Stimulated activated naive CD4-positive, alpha-beta T cell treated with Interleukin-2 at 50 U/mL for 16 hours (primary cell): ENCODE measurements at places on chromosomes 13 and 19.

GRCh38 chr19:32349051-32349450 lies 3.6 kb downstream of the ZNF507 start:
- no peak for DNase-seq

GRCh38 chr19:48618278-48618915 lies 581 bp downstream of the RPL18 start:
- DNase-seq: no peak

DNA sequence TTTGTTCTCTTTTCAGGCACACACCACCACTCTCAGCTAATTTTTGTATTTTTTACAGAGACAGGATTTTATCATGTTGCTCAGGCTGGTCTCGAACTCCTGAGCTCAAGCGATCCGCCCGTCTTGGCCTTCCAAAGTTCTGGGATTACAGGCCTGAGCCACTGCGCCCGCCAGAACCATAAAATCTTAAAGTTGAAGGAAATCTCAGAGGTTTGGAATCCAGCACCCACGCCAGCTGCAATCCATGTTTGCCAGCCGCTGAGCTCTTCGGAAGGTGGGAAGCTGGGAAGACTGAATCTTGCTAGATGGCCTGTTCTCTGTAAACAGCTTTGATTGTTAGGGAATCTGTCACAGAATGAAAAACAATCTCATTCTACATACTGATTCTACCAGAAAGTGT lies 38.5 kb downstream of the SPATA13 start:
- DNase-seq: no peak

GRCh38 chr19:18869781-18870530 lies 26.0 kb downstream of the CERS1 start:
- DNase-seq: no peak

DNA sequence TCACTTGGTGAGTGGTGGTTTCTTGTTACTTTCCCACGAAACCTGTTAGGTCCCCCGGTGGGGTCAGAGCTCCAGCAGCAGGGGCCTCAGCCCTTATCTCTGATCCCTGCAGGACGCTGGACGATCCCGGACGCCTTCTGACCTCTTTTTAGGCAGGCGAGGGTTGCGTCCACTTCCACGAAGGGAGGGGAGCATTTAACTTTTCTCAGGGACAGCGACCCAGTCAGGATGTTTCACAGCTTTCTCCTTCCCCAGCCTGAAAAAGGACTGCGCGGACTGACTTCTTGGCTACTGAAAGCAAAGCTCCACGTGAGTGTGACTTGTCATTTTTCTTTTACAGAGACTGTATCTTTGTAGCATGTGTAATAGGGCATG lies 692 bp downstream of the ZNF234 start:
- DNase-seq: no peak

- DNase-seq: no peak
These were observed 104.5 kb downstream of the UGGT2 start for GRCh38 chr13:95948656-95949055.

- no peak for DNase-seq
These were observed 22.3 kb upstream of the CSNK1A1L start for GRCh38 chr13:37127691-37128241.

DNA sequence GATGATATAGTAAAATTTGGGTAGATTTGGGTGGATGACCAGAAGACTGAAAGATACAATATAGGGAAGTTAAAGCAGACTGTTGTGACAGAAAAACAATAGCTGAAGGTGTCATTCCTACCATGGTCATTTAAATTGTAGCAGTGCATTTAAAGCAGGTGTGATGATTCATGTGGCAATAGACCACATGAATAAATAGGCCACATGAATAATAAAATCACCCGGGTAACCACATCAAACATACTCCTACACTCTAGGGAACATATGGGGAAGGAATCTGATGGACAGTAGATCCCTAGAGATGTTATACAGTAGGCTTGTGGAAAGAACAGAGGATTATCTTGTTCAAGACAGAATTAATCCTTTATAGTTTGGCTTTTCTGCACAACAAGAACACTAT lies 392.6 kb downstream of the SLITRK5 start:
- DNase-seq: no peak

DNA sequence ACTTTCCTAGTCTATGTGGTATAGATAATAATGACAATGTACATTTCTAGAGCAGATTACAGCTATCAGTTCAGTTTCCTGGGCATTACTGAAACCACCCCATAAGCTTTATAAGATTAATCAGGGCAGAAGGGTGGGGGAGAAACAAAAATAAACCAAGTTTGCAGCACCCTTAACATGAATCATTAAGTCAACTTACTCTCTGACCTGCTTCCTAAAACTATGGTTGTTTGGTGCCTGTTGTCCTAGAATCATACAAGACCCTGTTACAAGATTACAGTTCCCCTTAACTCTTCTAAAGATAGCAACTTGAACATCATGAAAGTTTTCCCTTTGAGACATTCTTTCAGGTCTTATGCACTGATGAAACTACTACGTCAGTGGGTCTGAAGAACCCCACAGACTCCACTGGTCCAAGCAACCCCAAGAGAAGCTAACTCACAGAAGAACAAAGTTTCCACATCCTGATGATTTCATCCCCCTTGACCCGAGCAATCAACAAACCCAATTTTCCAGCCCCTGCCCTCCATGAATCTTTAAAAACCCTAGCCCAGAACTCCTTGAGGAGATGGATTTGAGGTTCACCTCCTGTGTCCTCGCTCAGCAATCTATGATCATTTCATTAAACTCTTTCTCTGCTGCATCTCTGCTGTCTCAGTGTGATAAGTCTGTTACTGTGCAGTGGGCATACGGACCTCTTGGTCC lies 336.5 kb downstream of the FOXO1 start:
- DNase-seq: no peak

DNA sequence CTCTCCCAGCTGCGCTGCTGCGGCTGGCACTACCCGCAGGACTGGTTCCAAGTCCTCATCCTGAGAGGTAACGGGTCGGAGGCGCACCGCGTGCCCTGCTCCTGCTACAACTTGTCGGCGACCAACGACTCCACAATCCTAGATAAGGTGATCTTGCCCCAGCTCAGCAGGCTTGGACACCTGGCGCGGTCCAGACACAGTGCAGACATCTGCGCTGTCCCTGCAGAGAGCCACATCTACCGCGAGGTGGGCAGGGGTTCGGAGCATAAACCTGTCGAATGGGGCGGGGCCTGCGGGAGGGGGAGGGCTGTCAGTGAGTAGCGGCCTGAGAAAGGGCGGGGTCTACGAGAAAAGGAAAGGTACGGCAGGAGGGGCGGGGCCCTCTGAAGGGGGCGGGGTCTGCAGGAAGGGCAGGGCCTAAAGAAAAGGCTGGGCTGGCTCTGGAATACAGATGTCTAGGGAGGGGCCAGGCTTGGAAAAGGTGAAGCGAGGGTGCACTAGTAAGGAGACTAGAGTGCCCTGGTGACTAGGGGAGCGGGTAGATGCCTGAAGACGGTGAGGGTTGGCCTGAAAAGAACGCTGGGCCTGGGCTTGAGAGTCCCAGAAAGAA lies 3.6 kb downstream of the CD37 start:
- no peak for DNase-seq

DNA sequence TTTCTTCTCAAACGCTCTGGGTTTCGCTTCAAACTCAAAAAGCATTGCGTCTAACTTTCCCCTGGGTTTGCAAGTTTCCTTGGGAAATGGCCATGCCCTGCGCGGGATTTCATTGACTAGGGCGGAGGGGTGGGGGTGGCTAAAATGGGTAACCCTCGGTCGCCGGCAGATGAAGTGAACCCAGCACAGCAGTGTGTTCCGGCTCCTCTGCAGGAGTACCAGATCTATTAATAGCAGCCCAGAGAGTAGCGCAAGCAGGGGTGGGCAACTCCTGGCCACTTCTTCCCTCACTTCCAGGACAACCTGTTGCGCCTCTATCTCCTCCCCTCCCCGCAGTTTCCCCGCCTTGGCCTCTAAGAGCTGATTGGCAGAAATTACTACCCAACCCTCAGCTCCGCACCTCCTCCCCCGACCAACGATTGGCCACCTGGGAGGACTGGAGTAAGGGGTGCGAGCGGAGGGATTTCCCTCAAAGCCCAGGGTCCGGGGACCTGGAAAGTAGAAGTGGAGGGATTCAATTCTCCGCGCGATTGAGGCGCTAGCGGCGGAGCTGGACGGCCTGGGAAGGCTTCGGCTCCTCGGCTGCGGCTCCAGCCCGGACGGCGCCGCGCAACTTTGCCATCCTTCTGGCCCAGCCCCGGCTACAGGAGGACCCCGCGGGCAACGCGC lies at the start of gene FREM2:
Gene FREM2 (plus strand): TSS at position 501 of the 669 bp plus-strand sequence. CDS start 268 bp downstream, outside the sequence.
- DNase-seq: no peak

DNA sequence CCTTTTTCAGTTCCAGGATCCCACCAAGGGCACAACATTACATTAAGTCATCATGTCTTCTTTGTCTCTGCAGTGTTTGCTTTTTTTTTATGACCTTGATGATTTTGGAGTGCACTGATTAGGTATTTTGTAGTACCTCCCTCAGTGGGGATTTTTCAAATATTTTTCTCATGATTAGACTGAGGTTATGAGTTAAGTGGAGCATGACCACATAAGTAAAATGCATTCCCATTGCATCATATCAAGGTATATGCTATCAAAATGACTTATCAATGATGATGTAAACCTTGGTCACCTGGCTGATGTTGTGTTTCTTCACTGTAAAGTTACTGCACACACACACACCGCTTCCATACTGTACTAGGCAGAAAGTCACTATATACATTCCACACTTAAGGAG lies 96.7 kb upstream of the TRPC4 start:
- DNase-seq: no peak

GRCh38 chr19:45615795-45616703 lies 14.0 kb upstream of the GPR4 start:
- peak; percentile 69 for DNase-seq

GRCh38 chr13:26756961-26757360 lies 3.6 kb downstream of the GPR12 start:
- no peak for DNase-seq

GRCh38 chr19:33430674-33431277 lies 57.3 kb downstream of the CEBPG start:
- peak; percentile 53 for DNase-seq

DNA sequence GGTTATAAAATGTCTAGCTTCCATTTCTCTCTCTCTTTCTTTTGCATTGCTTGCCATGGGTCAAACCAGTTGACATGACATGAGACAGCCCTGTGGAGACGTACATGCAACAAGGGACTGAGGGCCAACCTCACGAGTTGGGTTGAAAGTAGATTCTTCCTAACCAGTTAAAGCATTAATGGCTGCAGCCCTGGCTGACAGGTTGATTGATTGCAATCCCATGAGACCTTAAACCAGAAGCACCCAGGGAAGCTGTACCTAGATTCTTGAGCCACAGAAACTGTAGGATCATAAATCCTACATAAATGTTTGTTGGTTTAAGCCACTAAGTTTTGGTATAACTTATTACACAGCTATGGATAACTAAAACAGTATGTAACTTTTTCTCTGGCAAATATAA lies 373.8 kb downstream of the DACH1 start:
- DNase-seq: no peak
